ENCODE measurements at places on chromosomes 16 and 17.

GRCh38 chr17:2847381-2848333, 51.4 kb downstream of the RAP1GAP2 start:
- DNase-seq, result no peak

DNA sequence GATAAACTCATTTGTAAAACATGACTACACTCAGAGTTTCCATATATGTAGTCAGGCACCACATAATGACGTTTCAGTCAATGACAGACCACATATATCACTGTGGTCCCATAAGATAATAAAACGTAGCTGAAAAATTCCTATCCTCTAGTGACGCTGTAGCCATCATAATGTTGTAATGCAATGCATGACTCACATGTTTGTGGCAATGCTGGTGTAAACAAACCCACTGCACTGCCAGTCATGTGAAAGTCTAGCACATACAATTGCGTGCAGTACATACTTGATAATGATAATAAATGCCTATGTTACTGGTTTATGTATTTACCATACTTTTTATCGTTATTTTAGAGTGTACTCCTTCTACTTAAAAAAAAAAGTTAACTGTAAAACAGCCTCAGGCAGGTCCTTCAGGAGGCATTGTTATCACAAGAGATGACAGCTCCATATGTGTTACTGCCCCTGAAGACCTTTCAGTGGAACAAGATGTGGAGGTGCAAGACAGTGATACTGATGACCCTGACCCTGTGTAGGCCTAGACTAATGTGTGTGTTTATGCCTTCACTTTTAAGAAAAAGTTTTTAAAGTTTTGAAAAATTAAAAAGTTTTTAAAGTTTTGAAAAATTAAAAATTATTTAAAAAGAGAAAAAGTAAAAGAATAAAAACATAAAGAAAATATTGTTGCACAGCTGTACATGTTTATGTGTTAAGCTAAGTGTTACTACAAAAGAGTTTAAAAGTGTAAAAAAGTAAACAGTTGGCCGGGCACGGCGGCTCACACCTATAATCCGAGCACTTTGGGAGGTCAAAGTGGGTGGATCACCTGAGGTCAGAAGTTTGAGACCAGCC, 9.0 kb downstream of the STAT5B start:
- no peak for DNase-seq

DNA sequence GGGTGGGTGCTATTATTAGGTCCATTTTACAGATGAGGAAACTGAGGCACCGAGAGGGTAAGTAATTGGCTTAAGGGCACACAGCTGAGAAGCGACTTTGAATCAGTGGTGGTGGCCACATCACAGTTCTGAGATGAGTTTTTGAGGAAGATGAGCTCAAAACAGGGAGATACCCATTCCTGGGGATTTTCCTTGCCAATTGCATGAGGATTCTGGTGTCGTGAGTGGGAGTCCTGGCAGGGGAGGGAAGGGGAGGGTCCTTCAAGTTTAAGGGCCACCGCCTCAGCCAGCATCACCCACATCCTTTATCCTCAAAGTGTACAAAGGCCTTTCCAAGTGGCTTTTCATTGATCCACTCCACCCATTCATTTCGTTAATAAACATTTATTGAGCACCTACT, 45.3 kb downstream of the IL21R start:
- DNase-seq, result no peak

DNA sequence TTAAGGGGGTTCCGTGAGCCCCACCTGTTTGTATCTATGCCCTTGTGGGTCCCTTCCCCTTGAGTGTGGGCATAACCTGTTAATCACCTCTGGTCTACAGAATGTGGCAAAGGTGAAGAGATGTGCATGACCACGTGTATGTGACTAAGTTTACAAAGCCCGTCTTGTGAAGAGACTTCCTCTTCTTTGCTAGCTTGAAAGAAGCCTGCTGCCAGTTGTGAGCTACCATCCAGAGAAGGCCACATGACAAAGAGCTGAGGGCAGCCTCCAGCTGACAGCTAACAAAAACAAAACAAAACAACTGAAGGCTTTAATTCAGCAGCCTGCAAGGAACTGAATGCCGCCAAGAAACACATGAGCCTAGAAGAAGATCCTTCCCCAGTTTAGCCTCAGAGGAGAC, 112.0 kb downstream of the AXIN2 start:
- DNase-seq, result no peak

DNA sequence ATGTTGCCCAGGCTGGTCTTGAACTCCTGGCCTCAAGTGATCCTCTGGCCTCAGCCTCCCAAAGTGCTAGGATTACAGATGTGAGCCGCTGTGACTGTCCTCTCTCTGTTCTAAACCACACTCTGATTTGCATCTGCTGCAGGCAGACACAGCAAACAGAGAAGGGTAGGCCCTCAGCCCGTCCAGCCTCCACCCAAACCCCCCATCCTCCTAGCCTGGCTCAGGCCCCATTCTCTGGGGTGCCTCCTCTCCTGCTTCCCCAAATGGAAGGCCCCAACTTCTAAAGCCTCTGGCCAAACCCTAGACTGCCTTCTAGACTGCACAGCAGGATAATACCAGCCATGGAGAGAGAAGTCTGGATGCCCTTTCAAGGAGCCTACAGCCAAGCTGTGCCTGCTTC, 4.1 kb upstream of the GFAP start:
- DNase-seq, result no peak

GRCh38 chr17:4180791-4181190, 37.8 kb downstream of the CYB5D2 start:
- no peak for DNase-seq

DNA sequence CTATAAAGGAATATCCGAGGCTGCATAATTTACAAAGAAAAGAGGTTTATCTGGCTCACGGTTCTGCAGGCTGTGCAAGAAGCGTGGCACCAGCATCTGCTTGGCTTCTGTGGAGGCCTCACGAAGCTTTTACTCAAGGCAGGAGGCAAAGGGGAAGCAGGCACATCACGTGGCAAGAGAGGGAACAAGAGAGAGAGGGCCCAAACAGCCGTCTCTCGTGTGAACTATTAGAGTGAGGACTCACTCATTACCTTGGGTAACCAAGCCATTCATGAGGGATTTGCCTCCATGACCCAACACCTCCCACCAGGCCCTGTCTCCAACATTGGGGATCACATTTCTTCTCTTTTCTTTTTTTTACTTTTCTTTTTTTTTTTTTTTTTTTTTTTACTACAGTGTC, 7.5 kb upstream of the ALKBH5 start:
- no peak for DNase-seq

GRCh38 chr17:17508019-17508535, 11.9 kb upstream of the RASD1 start:
- no peak for DNase-seq

DNA sequence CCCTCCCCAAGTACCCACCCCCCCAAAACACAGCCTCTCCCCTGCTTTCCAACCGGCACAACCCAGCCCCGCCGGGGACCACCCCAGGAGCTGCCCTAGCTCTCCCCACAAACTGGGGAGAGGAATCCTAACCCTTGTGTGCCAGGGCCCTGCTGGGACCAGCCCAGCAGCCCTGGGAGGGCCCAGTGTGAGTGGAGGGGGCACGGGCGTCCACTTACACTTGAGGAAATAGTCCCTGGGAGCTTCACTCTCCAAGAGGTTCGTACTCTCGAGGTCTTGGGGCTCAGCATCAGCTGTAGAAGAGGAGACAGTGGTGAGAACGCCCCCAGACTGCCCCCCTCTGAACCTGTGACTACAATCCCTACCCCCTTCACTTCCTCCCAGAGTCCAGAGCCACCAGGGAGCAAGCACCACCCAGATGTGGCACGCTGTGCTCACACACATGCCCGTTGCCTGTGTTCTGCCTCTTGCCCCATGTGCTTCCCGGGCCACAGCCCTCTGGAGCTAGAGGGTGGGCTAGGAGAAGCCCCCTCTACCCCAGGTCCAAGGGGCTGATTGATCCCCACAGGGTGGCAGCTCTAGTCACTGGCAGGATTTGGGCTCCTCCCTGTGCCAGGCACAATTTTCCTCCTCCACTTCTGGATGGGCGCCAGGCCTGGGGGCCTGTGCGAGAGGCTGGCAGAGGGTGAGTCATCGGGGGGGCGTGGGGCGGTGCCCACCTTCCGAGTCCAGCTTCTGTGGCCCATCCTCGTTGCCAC, 3.0 kb downstream of the TRIM47 start:
- no peak for DNase-seq

GRCh38 chr16:72313903-72314302, 141.9 kb upstream of the PMFBP1 start:
- no peak for DNase-seq

DNA sequence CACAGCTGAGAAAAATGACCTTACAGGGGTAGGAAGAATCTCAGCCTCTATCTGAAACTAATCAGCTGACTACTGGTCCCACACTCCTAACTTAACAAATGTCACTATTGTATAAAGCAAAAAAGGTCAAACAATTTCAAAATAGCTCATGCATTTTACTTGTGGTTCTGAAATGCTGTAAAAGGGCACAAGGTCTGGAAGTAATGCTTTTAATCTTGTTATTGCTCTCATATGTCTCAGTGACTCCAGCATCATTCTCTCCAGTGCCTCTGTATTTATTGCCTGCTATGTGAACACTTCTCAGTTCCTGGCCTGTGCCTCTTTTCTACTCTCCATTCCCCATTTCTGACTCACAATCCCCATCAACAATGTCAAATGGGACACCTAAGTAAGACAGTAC, 937.7 kb downstream of the CDH11 start:
- DNase-seq, result no peak

GRCh38 chr17:8072729-8073461, 14.6 kb downstream of the ALOX12B start:
- peak; percentile 69 for DNase-seq

DNA sequence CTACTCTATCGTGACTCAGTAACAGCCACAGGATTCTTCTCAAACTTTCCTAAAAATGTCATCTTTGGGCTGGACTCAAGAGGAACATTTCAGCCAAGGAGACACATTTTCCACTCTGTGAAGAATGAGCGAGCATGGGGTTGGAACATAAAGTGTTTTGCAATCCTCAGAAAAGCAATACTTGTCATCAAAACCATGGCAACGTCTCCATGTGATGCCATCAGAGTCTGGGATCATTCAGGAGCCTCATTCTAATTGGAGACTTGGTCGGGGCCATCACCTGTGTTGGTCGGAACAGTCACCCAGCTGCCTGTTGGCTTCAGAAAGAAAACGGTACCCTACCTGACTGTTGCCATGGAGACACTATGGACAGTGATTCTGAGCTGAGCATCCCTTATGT, 25.5 kb downstream of the MYOCD start:
- no peak for DNase-seq

GRCh38 chr17:10879190-10879836, 41.4 kb upstream of the PIRT start:
- no peak for DNase-seq

DNA sequence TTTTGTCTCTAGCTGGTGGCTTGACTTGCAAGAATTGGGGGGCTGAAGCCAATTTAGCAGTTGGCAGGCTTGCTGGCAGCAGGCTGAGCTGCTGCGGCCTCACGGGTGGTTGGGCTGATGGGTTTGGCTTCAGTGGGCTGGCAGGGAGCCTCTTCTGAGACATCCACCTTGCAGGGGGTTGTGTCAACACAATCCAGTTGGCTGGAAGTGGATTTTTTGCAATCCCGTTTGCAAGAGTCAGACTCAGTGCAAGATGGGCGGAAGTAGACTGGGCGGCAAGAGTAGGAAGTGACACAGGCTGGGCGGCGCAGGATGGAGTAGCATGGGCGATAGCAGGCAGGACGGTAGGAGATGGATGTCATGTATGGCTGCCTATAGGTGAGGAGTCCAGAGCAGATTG, 1.5 kb downstream of the KRTAP16-1 start:
- no peak for DNase-seq

GRCh38 chr17:32356378-32356743, 6.4 kb downstream of the ZNF207 start:
- DNase-seq, result no peak
